ENCODE measurements at places on chromosomes 16 and 17. TPM values are rescaled to one million over a fixed set of nuclear protein-coding genes. Genes with fewer than 3 reads are reported as not detected.

GRCh38 chr16:11303405-11304138, 22.4 kb upstream of the PRM1 start:
- peaks cover 11% of the 10 kb centered on the region for H3K4me1 ChIP-seq
- no peak overlapping the region for H3K4me3 ChIP-seq
- H3K27ac ChIP-seq = peak overlapping the region; percentile 74
- no peaks in the 10 kb centered on the region for H3K36me3 ChIP-seq
- no peaks in the 10 kb centered on the region for H3K27me3 ChIP-seq

The VAT1L gene
- 0.32 TPM for total RNA-seq

- H3K4me3 ChIP-seq = no peak overlapping the region
- no peaks in the 10 kb centered on the region for H3K27me3 ChIP-seq
- no peak for DNase-seq
- no peaks in the 10 kb centered on the region for H3K36me3 ChIP-seq
Measured at GRCh38 chr16:24645739-24646645, 83.5 kb upstream of the TNRC6A start.

DNA sequence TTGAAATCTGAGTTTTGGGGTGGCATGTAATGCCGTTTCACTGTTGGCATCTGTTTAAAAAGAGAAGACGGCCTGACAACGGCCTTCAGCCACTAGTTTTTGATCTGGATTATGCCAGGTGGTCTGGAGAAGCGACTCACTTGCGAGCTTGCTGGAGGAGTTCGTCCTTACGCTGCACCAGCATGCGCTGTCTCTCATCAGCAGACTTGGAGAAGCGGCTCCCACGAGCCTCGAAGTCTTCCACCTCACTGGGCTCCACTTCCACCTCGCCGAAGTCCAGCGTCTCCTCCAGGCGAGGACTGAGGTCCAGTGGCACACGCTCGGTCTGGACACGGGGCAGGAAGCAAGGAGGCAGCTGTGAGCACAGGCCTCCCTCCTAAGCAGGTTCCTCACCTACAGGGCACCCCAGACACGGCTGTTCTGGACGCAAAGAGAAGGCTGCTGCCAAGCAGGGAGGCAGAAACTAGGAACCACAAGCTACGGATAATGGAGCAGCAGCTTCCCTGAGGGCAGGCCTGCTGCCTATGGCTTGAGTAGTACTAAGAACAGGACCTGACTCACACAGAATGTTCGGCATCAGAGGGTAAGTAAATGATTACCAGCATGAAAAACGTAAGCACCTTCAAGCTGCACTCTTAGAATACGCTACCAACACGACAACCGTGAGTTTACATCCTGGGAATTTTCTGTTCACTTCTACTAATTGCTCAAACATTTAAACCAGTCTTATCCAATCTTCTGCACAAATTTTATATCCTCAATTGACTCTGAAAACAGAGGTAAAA, 61.4 kb downstream of the AMFR start:
- H3K27me3 ChIP-seq = no peaks in the 10 kb centered on the region
- H3K36me3 ChIP-seq = peaks cover 74% of the 10 kb centered on the region
- H3K27ac ChIP-seq = no peak overlapping the region
- H3K4me3 ChIP-seq = no peak overlapping the region
- H3K4me1 ChIP-seq = no peaks in the 10 kb centered on the region
